Hindlimb muscle (tissue), 1 donor: ENCODE measurements at places on chromosomes 7 and 10. TPM values are rescaled to one million over a fixed set of nuclear protein-coding genes. Genes with fewer than 3 reads are reported as not detected.

DNA sequence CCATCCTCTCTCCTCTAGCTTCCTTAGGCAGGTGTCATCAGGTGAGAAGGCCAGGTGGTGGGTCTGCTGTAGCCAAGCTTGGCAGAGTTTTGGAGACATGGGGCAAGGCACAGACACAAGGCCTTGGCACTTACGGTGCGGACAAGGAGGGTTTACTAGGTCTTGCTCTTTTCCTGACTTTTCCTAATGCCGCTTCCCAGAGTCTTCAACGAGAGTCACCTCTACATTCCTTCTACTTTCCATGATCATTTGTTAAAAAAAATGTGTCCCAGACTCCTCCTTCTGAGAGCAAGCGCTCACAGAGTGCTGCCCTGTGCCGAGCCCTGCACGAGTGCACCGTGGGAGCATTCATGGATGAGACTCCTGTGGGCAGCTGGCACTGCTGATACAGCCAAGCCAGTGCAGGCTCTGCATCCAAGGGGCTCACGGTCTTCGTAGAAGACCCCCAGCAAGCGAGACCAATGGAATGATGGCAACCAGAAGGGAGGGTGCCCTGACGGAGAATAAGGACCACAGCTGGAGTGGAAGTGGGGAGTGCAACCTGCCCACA, 243.0 kb upstream of the MKI67 start:
- no peak for DNase-seq

- DNase-seq = no peak
These were observed 343.1 kb downstream of the PHTF2 start for GRCh38 chr7:78141522-78142281.

- peak; percentile 84 for DNase-seq
These were observed at the start of gene LRGUK for GRCh38 chr7:134126966-134127848. LRGUK (plus strand) TSS chr7:134127340; CDS start chr7:134127368, 28 bp downstream.

DNA sequence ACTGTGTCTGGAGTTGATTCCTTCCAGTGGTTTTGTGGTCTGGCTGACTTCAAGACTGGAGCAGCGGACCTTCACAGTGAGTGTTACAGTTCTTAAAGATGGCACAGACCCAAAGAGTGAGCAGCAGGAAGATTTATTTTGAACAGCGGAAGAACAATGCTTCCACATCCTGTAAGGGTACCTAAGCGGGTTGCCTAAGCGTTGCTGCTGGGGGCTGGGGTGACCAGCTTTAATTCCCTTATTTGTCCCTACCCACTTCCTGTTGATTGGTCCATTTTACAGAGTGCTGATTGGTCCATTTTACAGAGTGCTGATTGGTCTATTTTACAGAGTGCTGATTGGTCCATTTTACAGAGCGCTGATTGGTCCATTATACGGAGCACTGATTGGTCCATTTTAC, 13.2 kb downstream of the AKR1B15 start:
- no peak for DNase-seq

GRCh38 chr7:24570983-24571382, 2.3 kb upstream of the PALS2 start:
- no peak for DNase-seq

GRCh38 chr7:30080818-30081217, 52.6 kb downstream of the PLEKHA8 start:
- DNase-seq = no peak

DNA sequence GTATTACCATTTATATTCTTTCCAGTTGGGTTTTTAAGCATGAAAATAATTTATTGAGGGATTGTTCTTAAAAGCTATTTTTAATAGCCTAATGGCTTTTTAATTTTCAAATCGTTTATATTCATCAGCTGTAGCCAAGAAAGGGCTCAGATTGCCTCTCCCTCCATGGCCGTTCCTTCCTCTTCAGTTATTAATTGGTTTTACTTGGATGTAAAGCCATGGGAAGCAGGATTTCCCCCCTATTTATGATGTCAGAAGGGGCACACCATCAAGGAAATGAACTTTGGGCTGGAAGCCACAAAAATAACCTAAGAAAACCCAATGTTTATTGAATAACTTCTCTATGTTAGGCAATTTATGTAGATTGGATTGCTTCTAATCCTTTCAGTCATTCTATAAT, 656.3 kb downstream of the TYW1 start:
- DNase-seq = no peak

DNA sequence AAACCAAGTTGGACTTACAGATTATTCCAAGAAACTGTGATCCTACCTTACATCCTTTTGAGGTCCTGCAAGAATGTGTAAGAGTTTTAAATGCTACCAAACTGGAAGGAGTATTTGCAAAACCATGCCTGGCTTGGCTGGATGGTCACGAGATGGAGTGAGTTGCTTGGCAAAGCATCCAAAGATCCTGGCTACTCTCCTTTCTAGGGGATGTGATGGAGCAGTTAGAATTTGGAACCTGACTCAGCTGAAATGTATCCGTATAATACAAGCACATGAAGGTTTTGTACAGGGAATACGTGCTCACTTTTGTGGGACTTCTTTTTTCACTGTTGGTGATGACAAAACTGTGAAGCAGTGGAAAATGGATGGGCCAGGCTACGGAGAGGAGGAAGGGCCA, 13.3 kb upstream of the SYPL1 start:
- no peak for DNase-seq

- peak; percentile 49 for DNase-seq
These were observed 59.6 kb upstream of the CAPZA2 start for GRCh38 chr7:116802746-116803152.

- DNase-seq = no peak
These were observed 176.0 kb upstream of the NAMPT start for GRCh38 chr7:106460792-106461254.

DNA sequence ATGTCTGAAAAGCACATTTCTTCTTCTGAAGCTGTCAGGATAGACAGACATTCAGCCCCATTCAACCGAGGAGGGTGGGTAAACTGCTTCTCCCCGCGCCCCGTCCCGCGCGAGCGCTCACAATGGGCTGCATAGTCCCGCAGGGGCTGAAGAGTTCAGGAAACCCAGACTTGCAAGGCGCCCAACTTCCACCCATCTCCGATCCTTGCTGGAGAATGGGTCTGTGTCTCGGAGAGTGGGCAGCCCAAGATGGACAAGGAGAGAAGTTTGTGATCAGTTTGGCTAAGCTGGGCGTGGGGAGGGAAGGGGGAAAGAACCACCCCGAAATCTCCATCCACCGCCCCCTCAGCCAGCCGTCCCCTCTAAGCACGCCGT, 686 bp downstream of the AASS start:
- peak; percentile 35 for DNase-seq

GRCh38 chr7:87148332-87148955, 3.8 kb upstream of the DMTF1 start:
- DNase-seq = peak; percentile 11

- no peak for DNase-seq
These were observed 31.1 kb downstream of the TAX1BP1 start for GRCh38 chr7:27771111-27771510.

- no peak for DNase-seq
These were observed 82.8 kb upstream of the PDE1C start for GRCh38 chr7:32153006-32153405.

DNA sequence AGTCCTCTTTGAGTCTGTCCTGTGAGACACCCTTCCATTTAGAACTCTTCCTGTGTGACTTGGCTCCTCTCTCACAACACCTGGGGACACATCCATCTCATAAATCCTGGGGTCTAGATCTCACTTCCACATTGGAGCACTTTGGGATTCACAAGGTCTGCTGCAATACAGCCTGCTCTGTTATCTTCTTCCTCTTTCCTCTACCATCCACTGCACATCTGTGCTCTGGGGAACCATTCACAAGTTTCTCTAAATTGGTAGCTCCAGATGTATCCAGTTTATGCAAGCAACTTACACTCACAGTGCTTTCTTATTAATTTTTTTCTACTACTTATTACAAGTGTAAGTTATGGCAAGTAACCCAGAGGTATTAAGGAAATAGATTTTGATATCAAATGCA, 5.5 kb upstream of the FIGNL1 start:
- no peak for DNase-seq

GRCh38 chr10:15725603-15726002, 5.9 kb upstream of the ITGA8 start:
- DNase-seq = no peak

GRCh38 chr7:128321044-128321422, 22.7 kb downstream of the RBM28 start:
- no peak for DNase-seq

The CDHR3 gene
- polyA plus RNA-seq = 14.9 TPM

The METTL27 gene
- polyA plus RNA-seq = 1.5 TPM

The KCP gene
- 2.2 TPM for polyA plus RNA-seq

The SEMA4G gene
- 7.3 TPM for polyA plus RNA-seq

The NPFFR1 gene
- 0.09 TPM for polyA plus RNA-seq

The IGF2BP3 gene
- 27.5 TPM for polyA plus RNA-seq

The IFIT1B gene
- polyA plus RNA-seq = 0.25 TPM

The ATOH7 gene
- 0.22 TPM for polyA plus RNA-seq
